ENCODE measurements at places on chromosomes 16 and 17.

- DNase-seq: no peak
Observed at GRCh38 chr17:17663160-17664063, 17.8 kb upstream of the RAI1 start.

DNA sequence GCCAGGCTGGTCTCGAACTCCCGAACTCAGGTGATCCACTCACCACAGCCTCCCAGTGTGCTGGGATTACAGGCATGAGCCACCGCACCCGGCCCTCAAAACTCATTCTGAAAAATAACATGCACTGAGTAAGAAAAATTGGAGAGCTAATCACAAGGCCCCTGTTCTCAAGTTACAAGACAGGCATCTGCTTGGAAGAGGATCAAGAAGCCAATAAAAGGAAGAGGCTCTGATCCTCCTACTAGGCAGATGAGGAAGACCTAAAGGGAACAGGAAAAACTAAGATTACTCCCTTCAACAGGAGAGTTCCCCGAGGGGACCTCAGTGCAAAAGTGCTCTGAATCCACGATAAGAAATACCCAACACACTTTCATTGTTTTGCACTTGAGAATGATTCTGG is 18.4 kb downstream of the BLMH start:
- no peak for DNase-seq

DNA sequence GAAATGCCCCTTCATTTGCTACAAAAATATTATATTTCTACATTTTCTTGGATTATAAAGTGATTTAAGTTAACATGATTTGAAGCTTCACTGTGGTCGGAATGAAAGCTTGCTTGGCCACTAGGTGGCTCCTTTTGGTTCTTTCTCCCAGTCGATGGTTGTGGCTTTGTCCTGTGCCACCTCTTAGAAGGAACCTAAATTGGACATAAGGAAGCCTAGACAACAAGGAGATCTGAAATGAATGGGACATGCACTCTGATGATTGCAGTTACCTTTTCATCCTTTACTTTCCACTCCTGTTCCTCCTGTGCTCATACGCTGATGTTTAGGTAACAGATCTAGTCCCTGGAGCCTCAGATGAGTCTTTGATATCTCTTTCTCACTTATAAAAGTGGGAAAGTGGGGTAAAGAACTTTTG is 39.2 kb downstream of the FTO start:
- DNase-seq: no peak

- DNase-seq: no peak
Observed at GRCh38 chr17:82291582-82292250, 18.2 kb upstream of the CSNK1D start.

DNA sequence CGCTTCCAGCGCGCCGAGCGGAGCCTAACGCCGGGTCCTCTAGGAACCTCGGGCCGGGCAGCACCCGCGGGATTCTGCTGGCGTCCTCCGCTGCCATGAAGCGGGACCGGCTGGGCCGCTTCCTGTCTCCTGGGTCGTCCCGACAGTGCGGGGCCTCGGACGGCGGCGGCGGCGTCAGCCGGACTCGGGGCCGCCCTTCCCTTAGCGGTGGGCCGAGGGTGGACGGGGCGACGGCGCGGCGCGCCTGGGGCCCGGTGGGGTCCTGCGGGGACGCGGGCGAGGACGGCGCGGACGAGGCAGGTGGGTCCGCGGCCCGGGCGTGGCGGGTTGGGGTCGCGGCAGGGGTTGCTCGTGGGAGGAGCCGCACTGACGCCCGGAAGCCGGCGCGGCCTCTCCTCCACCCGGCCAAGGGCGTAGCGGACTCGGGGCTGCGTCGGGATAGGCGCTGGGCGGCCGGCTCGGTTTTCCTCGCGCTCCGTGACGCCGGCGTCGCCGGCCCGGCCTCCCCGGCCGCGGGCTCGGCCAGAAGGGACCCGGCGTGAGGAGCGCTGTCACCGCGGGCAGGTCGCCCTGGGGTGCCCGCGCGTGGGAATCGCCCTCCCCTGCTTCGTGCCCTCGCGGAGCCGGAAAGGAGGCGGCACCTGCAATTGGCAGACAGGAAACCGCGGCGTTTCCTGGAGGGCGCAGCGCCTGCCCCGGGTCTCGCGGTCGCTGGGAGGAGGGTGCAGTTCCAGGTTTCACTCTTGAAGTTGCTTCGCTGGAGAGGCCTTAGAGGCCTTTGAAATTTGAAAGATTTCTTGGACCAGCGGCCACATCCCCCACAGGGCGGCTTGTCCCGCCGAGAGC is 432 bp downstream of the ZNF276 start:
- DNase-seq: no peak

DNA sequence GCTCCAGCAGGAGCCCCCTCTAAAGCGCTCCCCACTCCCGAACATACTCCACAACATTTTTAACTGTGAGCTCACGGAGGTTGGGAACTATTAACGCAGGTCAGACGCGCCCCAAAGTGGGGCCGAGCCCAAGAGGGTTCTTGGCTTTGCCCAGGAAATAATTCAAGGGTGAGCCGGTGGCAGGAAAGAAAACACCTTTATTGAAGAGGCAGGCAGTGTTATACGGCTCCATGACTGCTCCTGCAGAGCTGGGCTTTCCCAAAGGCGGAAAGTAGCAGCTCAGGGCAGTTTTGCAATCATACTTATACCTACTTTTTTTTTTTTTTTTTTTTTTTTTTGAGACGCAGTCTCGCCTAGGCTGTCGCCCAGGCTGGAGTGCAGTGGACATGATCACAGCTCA is 6.2 kb downstream of the ADCY9 start:
- no peak for DNase-seq

DNA sequence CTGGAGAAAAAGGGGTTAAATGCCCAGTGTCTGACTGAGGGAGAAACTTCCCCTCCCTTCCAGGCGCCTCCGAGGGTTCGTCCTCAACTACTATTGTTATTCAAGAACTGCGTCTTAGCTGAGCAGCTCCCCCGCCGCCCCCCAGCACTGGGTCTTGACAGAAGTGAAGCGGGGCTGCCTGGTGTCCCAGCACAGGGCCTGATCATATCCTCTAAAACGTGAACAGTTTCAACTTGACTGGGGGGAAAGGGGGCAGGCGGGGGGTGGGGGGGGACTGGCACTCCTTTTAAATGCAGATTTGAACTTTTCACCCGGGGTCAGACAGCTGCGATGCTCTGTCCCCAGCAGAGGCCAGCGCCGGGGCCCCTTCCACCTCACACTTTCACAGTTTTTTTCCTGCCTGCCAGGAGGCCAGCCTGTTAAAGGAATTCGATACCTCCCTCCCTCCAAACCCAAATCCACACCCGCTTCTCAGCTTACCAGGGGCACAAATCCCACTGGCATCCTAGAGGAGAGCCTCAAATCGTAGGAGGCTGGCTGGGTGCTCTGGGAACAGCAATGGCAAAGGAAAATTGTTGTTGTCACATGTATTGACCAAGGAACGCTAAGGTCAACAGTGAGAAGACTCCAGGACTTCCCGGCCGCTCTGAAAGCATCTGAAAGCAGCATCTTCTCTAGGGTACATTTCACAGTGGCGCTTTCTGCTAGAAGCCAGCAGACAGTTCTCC is 14.5 kb downstream of the ZFHX3 start:
- DNase-seq: peak; percentile 33

GRCh38 chr17:63439687-63440086 is 6.4 kb downstream of the CYB561 start:
- no peak for DNase-seq

DNA sequence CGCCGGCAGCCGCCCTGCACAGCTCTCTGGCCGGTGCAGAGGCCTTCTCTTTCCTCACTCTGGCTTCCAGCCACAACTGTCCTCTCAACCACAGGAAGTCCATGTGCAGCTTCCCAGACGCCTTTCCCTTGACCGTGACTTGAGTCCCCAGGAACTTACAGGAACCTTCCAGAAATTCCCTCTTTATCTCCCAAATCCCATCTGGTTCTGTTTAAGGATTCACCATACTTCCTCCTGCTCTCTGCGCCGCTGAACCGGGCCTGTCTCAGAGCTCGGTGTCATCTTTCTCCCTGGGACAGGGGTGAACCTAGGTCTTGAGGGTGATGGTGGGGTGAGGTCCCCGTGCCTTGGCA is 65.2 kb upstream of the ZNF469 start:
- no peak for DNase-seq

Data from DMS 273 treated with DMSO at 0.1 percent for 48 hours (cell line).